ENCODE measurements at places on chromosomes 11 and 22.

DNA sequence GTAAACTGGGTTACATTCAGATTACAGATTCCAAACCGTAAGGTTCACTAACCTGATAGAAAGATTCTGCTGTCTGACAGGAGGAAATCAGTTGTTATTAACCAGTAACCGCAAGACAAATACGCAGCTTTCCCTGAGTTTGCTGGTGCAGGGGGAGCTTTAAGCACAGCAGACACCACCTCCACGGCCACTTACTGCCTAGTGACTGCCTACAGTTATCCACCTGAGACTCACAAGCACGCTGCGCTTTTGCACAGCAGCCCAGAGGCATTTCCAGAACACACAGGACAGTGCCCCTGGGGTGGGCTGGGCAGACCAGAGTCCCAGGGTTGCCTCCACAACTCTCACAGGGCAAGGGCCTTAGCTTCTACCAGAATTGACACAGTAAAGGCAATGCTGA lies 90.9 kb downstream of the CTTN start:
- DNase-seq, result no peak

- DNase-seq, result no peak
These were observed 96.9 kb downstream of the PTPRJ start for GRCh38 chr11:48077251-48077650.

GRCh38 chr11:45935349-45936064 lies 13.1 kb downstream of the LARGE2 start:
- no peak for DNase-seq

DNA sequence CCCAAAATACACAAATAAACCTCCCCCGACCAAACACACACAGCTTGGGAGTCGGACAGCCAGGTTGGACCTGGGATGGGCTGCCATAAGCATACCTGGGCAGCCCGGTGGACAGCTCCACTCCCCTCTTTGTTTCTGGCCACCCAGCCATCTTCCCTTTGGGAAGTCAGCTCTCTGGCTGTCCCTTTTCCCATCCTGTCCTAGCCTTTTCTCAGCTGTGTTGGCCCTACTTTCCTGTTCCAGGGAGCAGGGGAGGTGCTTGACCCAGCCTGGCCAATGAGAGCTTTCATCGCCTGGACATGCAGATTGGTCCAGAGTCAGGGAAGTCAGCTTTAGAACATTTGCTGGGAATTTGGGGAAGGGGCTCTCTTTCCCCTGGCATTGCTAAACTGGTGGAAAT lies 68.7 kb upstream of the NECTIN1 start:
- DNase-seq, result no peak

DNA sequence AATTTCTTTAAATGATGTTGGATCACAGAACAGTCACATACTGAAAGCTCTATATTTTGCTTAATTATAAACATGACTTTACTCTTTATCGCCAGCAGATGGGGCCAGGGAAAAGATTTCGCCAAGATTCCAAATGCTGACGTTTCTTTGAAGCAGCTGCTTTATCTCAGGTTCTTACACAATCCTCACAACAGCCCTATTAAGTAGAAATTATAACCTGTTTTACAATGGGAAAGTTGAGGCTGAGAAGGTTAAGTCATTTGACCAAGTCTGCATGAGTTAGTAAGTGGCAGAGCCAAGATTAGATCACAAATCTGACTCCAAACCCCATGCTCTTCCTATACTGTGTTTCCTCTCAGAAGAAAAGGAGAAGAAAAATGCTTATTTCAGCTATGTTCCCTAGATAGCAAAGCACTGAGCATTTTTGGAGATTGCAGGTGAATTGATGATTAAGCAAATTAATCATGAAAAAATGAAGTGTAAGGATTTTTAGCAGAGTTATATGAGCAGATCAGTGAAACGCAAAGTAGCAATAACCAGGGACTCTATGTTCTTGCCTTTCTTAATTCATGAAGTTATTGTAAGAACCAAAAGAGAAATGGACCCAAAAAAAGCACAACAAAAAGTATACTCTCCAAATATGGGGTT lies 79.0 kb downstream of the AASDHPPT start:
- DNase-seq, result peak; percentile 90

- peak; percentile 49 for DNase-seq
These were observed 23.5 kb upstream of the TMEM123 start for GRCh38 chr11:102476069-102476468.
